ENCODE measurements at places on chromosomes 5 and 9. TPM values are rescaled to one million over a fixed set of nuclear protein-coding genes. Genes with fewer than 3 reads are reported as not detected.

DNA sequence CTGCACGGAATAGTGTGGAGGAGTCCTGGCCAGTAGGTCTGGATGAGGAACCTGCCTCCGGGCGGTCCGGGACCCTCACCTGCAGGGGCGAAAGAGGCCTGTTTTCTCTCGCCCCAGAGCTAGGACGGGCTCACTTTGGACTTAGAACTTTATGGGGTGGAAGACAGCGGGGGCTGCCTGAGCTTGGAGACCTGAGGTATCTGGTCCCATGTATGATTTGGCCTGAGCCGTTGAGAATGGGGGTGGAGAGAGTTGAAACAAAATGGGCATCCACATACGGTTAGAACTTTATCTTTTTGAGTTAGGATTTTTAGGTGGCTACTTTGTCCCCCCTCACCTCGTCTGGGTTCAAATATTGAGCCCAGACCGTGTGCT is 681 bp upstream of the ETF1 start:
- DNase-seq, result no peak

DNA sequence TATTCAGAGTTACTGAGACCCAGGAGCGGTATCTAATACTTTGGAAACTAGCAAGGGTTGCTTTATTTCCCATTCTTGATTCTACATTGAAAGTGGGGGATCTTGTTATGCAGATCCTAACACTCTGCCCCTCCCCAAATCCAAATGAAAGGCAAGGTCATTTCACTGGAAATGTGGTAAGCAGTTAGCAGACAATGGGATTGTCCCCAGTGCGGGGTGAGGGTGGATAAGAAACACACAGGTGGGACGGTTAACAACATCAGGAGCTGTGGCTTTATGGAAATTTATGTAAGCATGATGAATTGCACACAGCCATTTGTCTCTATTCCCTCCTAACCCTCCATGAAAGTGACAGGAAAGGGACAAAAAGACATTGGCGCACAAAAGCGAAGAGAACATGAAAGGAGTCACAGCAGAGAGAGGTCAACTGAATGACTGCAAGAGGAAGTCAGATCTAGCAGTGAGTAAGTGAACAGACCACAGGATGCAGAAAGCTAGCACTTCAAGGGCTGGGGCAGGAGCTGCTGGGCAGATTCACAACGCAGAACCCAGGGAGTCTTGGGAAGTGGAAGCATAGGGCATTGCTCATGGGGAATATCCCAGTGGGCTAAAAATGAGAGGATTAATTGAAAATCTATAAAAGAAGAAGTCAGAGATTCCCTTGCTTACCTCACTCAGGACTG is 184.4 kb downstream of the HSD17B3 start:
- no peak for DNase-seq

DNA sequence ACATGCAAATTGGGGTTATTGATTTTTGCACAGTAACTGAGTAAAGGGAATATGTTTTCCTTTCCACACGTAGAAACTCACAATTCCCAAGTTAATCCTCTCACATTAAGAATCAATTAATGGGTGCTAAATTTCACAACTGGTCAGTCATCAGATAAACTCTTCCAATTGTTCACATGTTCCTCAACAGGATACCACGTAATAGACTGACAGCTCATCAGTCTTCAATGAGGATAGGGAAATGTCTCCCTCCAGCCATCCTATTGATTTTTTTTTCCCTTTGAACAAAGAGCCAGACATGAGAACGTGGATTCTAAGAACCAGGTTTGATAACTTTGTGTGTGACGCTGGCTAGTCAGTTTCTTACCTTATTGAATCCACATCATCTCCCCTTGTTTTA is 768 bp upstream of the CER1 start:
- no peak for DNase-seq

DNA sequence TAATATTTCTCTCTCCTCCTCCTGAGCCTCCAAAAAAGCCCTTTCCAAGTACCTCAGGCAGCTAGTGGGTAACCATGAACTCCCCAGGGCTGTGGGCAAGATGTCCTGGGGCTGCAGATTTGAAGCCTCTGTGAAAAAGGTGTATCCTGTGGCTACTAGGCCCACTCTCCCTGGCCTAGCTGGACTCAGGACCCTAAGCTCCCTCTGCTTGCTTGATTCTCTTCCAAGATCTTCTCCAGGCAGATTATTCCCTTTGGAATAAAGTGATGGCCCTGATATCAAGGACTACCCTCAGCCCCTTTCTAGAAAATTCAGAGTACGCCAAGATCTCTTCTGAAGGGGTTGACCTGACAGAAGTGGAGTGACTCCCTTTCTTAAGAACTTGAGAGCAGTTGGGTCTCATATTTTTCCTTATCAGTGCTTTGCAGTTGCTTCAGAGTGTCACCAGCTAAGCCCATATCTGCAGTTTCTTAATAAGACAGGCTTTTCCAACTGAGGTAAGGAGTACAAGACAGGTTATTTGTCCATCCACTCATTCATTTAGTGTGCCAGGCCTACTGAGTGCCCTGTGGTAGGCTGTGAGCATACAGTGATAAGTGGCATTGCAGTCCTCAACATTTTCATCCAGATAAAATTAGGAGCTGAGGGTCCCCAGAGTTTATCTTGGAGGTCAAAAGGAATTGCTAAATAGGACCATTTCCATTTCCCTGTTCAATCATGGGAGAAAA is 42.5 kb downstream of the CYSTM1 start:
- DNase-seq, result no peak

GRCh38 chr5:36360307-36360706 is 58.6 kb upstream of the RANBP3L start:
- DNase-seq, result no peak

DNA sequence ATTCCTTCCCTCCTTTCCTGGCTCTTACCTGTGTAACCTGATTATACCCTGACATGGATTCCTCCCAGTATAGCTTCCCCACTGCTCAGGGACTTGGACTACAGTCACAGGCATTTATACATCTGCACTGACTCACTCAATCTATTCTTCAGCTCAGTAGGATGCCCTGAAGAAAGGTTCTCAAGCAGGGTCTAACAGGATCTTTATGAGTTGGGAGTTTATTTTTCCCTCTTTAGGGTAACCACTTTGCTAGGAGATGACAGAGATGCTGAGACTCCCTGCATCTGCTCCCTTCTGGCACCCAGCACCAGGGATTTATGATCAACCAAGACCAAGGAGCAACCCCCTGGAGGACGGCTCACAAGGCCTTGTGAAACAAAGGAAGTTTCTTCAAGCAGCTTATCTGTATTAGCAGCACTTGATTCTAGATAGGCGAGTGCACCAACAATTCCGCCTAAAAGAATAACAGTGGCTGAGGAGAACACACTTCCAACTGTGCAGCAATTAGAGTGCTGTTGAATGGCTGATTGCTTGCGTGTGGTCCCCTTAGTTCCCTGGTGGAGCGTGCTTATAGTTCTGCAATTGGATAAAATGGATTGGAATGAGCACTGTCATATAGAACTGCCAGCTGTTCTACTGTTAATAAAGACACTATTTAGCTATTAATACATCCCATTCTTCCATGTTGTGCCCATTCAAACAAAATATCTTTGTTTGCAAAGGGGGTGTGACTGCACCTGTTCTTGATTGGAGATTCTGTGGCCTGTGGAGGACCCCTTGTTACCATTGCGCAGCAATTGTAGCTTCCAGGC is 482.6 kb downstream of the ZNF608 start:
- no peak for DNase-seq

GRCh38 chr5:57311921-57312735 is 138.3 kb downstream of the GPBP1 start:
- DNase-seq, result no peak

DNA sequence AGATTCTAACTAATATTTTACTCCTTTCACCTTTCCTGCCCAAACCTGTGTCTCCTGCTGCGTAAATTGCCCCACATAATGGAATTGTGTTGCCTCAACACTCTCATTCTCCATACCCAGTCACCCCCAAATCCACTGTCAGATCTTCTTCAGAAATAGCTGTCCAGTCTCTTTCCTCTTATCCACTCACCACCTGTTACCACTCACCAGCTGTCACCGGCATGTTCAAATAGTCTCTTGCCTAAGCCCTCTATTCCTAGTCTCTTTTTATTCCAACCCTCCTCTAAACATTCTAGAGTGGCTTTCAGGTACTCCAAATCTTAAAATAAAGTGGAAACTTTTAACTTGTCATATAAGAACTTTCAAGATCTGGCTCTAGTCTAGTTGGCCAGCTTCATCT is 262.0 kb upstream of the FBXL7 start:
- no peak for DNase-seq

Gene FOXD4L6
- not detected for total RNA-seq

Gene SHOC1
- total RNA-seq, result not detected

DNA sequence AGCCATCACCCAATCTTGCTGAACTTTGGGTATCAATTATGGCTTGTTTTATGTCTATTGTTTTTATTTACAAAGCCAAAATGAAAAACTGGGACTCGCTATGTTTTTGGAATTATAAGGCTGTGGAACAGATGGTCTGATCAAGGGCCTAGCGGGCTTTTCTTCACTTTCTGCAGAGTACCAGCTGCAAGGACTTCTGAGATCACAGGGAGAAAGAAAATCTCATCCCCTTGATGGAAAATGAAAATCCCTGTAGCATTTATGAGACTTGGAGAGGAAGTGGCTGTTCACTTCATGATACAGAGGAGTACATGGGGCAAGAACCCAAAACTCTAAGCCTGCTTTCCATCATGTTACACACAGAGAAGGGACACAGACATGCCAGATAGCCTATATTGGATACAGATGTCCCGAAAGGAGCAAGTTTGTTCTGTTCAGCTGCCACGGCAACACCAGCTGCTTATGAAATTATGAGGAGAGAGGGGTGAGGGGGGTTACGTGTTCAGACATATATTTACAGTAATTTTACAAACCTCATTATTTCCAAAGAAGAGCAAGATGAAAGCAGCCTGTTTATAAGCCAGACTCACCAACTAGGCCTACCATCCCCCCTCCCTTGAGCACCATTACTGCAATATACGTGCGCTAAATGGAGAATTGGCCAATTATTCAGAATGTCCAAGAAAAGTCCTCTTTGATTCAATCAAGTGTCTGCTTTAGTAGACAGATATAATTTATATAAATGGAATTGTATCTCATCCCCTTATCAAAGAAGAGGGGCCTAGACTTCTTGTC is 220.0 kb downstream of the MARCHF11 start:
- DNase-seq, result no peak

DNA sequence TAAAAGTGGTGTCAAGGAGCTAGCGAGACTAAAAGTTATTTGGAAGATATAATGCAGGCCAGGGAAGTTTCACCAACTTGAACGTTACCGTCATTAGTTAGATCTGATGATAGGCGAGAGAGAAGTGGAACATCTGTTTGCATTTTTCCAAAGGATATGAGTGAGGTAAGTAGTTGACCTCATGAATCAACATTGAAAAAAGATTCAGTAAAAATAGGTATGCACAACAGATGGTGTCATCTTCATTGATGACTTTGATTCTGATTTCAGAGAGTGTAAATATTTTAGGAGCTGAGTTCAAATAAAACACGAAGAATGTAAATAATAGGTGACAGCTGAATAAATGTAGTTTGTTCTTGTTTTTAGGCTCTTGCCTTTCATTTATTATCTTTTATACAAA is 998.9 kb upstream of the CDH6 start:
- no peak for DNase-seq

GRCh38 chr9:18611971-18612370 is 138.0 kb downstream of the ADAMTSL1 start:
- no peak for DNase-seq

Gene CDH6
- 232 TPM for total RNA-seq

Gene JAKMIP2
- not detected for total RNA-seq

DNA sequence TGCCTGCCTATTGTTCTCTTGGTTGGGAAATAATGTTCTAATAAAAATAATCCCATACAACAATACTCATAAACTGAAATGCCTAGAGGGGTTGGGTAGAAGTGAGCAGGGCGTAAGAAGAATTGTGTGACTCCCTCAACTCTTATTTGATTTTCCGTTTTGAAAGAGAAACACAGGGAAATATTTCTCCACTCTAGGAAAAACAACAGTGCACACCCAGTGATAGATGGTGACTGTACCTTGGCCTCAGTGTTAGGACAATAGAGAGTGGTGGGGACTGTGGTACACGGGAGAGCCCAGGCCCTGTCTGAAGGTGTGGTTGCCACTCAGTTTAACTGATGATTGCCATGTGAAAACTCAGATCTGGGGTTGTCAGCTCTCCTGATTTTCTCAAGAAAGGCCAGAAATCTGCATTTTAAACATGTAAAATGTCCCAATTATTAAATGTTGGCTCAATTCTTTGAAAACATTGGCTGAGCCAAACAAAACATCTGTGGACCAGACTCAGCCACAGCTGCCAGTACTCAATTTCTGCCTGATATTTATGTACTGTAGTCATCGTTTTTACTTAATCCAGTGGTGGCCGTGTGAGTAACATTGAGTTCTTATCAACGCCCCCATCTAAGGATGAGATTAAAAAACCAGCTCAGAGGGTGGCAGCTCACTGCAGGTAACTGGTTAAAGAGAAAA is 103.8 kb upstream of the ZNF618 start:
- peak; percentile 52 for DNase-seq

DNA sequence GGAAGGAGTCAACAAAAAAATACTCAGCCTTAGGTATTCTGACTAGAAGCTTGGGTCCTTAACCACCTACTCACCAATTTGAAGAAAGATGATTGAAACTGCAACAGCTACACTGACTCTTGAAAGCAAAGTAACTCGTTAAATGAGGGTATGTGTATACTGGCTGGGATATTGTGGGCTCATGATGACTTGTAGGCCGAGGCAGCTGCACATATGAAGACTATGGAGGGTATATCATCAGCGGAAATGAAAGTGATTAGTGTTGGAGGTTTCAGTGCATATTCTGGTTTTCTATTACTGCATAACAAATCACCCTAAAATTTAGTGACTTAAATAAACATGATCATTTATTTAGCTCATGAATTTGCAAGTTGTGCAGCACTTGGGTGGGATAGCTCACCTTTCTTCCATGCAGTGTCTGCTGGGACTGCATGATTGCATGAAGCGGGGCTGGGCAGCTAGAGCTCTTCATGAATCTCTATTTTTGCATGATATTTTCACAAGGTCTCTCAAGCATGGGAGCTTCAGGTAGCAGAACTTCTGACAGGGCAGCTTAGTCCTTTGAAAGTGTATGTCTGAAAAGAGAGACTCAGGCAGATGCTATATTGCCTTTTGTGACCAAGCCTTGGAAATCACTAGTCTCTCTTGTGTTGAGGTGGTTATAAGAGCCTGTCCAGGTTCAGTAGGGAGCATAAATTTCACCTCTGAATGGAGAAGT is 96.1 kb upstream of the CDKN2B start:
- no peak for DNase-seq

GRCh38 chr5:156850206-156850751 is at the start of gene PPP1R2B:
PPP1R2B (plus strand) TSS chr5:156850295; CDS start chr5:156850563, 268 bp downstream.
- DNase-seq, result no peak

- DNase-seq, result peak; percentile 46
These were observed 125.6 kb upstream of the PAPPA start for GRCh38 chr9:116027951-116028350.

DNA sequence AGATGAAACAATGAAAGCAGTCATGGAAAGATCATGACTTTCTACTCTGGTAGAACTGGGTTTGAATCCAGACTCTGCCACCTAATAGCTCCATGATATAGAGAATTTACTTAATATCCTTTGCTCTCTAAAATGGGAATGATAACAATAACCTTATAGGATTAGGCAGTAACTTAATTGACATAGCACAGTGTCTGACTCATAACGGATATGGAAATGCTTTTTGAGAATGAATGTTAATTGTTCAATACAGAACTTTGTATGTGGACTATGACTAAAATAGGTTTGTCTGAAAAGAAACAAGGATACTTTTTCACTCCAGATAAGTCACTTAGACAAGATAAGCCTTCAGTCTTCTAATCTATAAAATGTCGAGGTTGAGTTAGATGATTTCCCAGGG is 330.7 kb downstream of the PTPRD start:
- DNase-seq, result no peak

- no peak for DNase-seq
These were observed 183.5 kb downstream of the CAVIN4 start for GRCh38 chr9:100761276-100761802.
